Right lung (tissue), 10 donors: ENCODE measurements at places on chromosomes 13 and 19. TPM values are rescaled to one million over a fixed set of nuclear protein-coding genes. Genes with fewer than 3 reads are reported as not detected.

Gene PROSER3
- polyA plus RNA-seq: 21.4 TPM

Gene PEAK3
- polyA plus RNA-seq: 0.22 TPM

Gene A1BG
- 1.9 TPM for polyA plus RNA-seq

- DNase-seq: no peak
These were observed 60.9 kb upstream of the RANBP3 start for GRCh38 chr19:6038634-6039405.

- DNase-seq: no peak
These were observed 13.5 kb downstream of the ATP7B start for GRCh38 chr13:51997641-51998330.

DNA sequence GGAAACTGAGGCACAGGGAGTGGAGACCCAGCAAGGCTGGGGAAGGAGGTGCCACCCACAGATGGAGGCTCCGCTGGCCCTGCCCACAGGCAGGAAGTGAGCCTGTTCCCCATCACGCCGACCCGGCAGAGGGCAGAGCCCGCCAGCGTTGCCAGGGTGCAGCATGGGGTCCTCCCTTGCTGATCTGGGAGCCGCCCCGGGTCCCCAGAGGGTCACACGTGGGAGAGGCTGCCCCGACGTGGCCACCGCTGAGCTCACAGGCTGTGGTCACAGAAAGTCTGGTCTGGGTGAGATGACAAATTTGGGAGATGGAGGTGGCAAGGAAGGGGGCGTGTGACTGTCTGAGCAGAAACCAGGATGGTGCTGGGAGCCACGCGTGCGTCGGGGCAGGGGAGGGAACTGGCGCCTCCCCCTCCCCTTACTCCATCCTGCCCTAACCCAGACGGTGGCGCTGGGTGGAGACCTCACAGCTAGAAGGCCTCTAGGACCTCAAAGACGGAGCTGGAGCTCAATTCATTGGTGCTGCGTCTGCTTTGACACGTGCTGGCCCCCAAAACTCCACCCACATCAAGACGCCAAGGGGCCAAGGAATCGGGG is 7.7 kb downstream of the MEX3D start:
- DNase-seq: no peak

DNA sequence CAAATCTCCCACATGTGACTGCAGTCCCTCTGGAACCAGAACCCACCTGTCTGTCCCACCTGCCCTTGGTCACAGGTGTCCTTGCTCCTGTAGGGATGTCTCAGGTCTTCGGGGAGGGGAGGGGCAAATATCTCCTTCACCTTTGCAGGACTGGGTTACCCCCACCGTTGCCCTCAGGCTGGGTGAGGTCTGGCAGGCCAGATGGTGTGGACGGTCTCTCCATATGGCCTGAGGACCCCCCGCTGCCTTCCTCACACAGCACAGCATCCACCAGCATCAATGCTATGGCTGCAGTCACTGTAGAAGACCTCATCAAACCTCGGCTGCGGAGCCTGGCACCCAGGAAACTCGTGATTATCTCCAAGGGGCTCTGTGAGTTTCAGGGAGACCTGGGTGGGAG is 10.0 kb downstream of the SLC5A5 start:
- DNase-seq: no peak

DNA sequence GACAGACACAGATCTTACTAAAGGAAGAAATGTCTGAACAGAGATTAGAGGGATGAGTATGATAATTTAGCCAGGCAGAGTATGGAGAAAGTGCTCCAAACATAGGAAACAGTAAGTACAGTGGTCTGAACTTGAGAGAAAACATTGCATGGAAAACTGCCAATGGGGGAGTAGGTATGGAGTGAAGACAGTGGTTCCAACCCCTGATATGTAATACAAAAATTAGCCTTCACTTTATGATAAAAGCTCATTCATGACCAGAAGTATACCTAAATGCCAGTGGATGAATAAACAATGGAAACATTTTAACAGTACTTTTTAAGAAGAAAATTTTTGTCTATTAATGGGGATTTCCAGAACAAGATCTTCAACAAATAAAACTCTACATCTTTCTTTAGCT is 334.0 kb downstream of the DIAPH3 start:
- DNase-seq: no peak

GRCh38 chr13:23778879-23779278 is 110.3 kb downstream of the MIPEP start:
- no peak for DNase-seq

Gene WDR88
- 1.7 TPM for polyA plus RNA-seq

DNA sequence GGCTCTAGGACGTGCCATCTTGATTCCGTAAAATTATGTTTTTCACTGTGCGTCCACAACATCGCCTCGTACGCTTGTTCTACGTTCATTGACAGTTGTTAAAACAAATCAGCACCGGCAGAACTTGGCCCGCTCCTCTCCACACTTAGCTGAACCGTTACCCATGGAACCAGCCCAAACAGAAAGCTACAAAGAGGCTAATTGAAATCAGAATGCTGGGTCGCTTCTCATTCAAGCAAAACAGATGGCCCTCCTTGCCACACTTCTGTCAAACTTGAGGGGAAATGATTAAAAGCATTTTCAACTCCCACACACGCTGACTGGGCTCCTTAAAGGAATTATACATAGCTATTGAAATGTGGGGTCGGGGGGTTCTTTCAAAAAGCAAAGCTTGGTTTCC is 71.6 kb downstream of the TM9SF2 start:
- DNase-seq: no peak

- DNase-seq: no peak
These were observed 276.3 kb upstream of the SOX1 start for GRCh38 chr13:111790621-111791020.

Gene ZNF44
- polyA plus RNA-seq: 31.3 TPM

Gene SULT2A1
- 0.10 TPM for polyA plus RNA-seq

Gene C19orf67
- 0.10 TPM for polyA plus RNA-seq

Gene PLIN4
- 1.4 TPM for polyA plus RNA-seq
